ENCODE measurements at places on chromosomes 4 and X.

DNA sequence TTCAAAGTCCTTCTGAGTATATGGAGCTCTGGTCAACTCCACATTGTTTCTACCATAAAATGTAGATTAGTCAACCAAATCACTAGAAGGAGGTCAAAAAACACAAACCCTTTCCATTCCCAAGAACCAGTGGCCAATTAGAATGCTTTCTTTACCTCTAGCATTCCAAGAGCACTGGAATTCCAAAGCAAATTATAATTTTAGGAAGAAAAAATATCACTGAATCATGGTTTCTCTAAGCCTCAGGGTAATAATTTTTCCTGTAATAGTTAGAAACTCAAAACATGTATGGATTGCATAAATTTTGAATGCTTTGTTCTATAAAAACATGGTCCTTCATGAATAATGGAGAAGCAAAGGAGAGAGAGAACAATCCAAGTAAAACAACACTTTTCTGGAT lies 39.5 kb downstream of the LEF1 start:
- DNase-seq = no peak

DNA sequence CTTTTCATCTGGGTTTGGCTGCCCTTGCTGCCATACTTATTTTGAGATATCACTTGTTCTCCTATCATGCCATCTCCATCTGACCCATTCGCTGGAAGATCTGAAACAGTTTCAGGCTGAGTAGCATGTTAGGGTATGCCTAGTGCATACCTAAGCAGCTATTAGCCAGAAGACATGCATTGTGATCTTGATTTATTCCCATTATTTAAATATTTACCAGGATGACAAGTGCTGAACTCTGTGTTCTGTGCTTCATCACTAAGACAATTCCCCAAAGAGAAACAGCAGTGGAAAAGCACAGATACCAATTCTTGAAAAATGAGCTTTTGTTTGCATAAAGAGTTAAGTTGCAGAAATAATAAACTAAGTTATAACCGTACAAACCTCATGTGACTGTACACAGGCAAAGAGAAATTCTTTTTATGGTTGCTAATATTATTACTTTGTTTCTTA lies 271.0 kb upstream of the ARSJ start:
- no peak for DNase-seq

- DNase-seq = no peak
Measured at GRCh38 chrX:100376576-100376975, 33.5 kb downstream of the PCDH19 start.

DNA sequence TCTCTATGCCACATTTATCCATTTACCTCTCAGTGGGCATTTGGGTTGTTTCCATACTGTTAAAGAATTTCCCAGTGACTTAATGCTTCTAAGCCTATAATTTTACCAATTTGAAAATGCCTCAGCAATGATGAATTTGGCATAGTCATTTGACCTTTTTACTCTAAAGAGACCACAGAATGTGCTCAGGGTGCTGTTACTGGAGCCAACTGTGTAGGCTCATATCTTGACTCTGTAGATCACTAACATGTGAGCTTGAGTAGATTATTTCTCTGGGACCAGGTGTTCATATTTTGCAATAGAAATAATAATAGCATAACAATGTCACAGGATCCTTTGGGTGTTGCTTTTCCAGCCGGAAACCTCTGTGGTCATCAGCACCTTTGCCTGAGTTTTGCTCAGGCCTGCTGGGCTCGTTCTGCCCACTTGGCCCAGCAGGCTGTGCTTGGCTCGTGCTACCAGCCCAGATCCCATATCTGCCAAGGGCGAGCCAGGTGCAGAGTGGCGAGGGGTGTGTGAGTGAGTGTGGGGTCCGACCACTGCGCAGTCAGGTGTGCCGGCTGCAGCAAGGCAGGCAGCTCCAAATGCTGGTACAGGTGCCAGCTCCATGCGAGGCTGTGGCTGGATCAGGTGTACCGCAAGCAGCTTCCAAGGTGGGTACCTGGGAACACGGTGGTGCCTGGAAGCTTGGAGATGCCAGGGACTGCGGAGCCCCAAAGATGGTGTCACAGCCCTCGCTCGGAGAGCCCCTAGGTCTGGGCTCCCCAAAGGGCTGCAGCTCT lies 70.6 kb upstream of the ANK2 start:
- no peak for DNase-seq

- no peak for DNase-seq
Measured at GRCh38 chr4:70842761-70843435, 3.2 kb upstream of the GRSF1 start.

DNA sequence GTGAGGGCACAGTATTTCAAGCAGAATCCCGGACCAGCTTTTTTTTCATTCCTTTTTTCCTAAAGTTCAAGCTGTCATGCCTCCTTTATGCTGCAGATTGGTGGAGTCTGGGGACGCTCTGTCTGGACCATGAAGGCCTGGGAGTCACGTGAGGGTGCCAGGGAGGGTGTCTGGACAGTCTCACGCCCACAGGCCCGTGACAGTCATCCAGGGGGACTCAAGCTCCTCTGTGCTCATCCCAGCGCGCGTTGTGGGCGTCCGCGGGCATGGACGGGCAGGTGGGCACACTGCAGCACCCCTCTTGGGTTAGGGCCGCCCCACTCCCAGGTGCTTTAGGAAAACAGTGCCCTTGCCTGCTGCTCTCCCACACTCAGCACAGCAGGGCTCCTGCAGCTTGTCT lies 4.8 kb downstream of the CPZ start:
- DNase-seq = no peak

DNA sequence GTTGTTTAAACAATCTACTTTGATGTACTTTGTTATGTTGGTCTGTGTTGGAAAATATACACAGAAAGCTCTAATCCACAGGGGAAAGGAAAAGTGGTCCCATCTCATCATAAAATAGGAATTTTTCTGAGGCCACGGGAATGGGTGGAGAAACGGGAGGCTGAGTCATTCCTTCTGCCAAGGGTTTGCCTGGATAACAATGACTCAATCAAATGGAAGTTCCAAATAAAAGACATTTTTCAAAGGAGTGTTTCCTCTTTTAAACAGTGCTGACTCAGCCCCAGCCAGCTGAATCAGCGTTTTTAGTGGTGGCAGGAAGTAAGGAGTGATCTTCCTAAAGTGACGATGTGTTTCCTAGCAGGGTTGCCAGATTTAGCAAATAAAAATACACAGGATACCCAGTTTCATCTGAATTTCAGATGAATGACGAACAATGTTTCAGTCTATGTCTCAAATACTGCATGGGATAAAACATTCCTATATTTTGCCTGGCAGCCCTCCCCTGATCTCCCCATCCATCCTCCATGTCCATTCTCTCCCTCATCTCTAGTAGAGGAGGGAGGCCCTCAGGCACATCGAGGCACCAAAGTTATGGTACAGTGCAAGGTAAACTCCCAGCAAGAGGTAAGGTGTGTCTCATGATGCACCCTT lies 345.4 kb upstream of the GATB start:
- DNase-seq = no peak

DNA sequence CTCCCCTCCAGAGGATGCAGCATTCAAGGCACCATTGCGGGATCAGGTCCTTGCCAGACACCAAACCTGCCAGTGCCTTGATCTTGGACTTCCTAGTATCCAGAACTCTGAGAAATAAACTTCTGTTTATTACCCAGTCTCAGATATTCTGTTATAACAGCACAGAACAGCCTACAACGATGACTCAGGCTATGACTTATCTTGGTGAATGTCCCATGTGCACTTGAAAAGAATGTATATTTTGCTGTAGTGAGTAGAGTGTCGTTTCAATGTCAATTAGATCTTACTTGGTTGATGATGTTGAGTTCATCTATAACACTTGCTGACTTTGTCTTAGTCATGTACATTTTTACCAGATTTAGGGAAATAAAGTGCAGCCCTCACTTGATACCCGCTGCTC lies 34.5 kb upstream of the PGRMC1 start:
- no peak for DNase-seq

DNA sequence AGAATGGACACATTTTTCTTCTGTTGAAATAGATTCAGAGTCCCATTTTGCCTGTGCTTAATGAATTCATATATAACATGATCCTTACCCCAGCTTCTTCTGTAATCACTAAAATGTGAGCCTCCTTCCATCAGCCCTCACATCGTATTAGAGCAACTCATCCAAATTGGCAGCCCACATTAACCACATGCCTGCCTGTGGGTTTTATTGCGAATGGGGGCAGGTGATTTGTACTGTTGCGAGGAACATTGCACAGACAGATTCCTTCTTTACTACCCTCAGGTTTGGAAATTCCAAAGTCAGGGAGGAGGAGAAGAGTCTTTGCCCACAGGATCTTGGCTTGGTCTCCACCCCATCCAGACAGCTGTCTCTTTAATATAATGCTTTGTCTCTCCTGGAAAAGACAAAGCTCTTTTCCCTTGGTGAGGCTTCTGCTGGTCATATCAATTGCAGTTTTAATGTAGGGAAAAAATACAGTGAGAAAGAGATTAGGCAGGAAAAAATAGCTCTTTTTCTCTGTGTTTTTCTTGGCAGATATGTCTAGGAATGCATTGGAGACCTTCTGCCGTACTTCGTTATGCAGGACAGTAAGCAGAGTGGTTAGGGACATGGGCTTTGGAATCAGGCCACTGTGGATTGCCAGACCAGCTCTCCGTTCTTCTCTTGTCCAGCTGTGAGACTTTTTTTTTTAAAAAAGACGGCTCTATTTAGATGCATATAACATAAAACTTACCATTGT lies 371.2 kb downstream of the AFF2 start:
- DNase-seq = no peak

- DNase-seq = no peak
Measured at GRCh38 chr4:55663145-55663544, 27.0 kb upstream of the NMU start.

- DNase-seq = no peak
Measured at GRCh38 chr4:188691811-188692210, 552.6 kb downstream of the TRIML1 start.

DNA sequence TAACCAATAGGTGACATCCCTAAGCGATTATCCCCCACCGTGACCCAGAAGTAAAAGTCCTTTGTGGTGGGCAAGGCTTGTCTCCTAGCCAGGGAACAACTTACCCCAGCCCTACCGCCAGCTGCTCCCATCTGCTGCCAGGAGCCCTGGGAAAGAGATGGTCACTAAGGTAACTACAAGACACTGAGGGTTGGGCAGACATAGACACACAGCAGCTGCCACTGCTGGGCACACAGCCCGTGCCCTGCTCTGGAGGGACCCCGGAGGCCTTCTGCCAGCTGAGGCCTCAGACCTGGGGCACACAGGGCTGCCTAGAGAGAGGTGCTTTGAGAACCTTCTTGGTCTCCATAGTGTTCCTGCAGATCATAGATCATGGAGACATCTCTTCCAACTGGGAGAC lies 53.0 kb upstream of the PROM1 start:
- DNase-seq = no peak

- DNase-seq = no peak
Measured at GRCh38 chr4:152101556-152102435, 341.0 kb upstream of the GATB start.

GRCh38 chr4:39568805-39569204 lies 41.6 kb upstream of the UGDH start:
- no peak for DNase-seq

DNA sequence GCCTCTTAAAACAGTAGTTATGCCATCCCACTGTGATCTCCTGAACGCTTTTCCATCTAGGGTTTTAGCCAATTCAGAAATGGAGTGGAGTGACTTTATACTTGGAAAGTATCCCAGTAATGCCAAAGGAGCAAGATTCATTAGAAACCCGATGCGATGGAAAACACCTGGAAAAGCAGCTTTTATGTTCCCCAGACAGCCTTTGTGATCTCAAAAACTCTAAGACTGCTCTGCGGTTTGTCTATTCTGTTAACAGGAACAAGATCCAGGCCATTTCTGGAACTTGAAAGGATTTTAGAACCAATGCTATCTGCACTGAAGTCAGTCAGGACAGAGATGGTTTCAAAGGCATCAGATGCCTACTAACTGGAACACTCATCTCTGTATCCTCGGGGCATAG lies 145.1 kb downstream of the APBB2 start:
- no peak for DNase-seq

GRCh38 chr4:111871802-111872201 lies 273.5 kb upstream of the FAM241A start:
- DNase-seq = no peak

DNA sequence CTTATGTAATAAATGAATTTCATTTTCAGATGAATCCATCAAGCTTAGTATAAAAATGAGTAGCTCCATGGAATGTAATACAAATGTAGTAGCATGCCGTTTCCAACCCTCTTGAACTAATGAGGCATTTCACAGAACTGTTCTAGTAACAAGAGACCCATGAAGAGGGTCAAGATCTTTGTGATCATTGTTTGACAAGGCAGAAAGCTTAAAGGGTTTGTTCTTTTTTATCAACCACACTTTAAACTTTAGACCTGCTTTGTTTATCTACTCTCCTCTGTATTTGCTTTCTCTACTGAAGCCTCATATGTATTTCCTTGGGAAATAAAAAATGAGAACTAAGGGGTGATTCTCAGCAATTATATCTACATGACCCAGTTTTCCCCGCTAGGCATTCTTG lies 513.9 kb downstream of the ARAP2 start:
- no peak for DNase-seq

GRCh38 chr4:12729384-12729783 lies 754.8 kb downstream of the RAB28 start:
- DNase-seq = no peak

- no peak for DNase-seq
Measured at GRCh38 chr4:106336618-106337017, 20.3 kb downstream of the AIMP1 start.

GRCh38 chr4:87489678-87490077 lies 39.5 kb downstream of the SPARCL1 start:
- DNase-seq = no peak

DNA sequence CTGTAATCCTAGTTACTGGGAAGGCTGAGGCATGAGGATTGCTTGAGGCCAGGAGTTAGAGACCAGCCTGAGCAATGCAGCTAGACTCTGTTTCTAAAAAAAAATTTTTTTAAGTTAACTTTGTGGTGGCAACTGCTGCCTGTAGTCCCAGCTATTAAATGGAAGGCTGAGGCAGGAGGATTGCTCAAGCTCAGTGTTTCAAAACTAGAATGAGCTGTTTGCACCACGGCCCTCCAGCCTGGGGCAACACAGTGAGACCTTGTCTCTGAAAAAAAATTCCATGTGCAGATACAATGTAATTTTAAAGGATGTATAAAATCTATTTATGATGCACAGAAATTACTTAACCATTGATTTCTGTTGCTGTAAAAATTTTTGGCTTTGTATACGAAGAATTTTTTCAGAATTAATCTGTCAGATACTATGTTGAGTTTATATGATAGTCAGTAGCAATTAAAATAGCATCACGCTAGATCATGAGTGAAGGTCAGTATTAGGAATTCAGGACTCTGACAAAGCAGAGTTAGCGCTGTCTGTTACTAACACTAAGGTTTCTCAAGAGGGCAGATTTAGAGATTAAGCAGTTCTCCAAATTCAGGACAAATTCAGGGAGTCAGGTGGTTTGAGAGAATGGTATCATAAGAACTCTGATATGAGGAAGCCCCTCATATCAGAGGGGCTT lies 8.3 kb upstream of the AGA start:
- no peak for DNase-seq

Measured in activated T-helper 1 cell treated with Interleukin-2 at 50 U/mL for 16 hours (primary cell).